ENCODE measurements at places on chromosomes 3 and 15.
A peak's percentile ranks its signal among the peaks of the same experiment; 100 is the strongest.

DNA sequence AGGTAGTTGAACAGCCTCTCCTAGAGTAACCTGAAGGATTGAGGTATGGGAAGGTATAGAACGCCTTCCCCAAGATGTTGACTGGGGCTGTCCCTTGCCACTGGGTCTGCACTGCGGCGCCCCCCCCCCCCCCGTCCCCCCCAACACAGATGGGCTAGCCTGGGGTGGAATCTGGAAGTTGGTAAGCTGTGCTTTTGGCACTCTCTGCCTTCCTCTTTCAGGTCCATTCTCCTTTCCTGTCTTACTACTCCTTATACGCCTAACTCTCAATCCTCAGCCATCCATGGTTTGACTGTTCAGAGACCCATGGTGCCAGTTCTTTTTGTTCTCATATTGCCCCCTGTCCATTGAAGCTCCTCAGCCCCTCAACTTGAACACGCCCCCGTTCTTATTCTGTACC, 42.8 kb downstream of the MAP2K1 start:
- DNase-seq = no peak

- no peak for DNase-seq
Measured at GRCh38 chr15:65382921-65383320, 5.1 kb upstream of the IGDCC3 start.

DNA sequence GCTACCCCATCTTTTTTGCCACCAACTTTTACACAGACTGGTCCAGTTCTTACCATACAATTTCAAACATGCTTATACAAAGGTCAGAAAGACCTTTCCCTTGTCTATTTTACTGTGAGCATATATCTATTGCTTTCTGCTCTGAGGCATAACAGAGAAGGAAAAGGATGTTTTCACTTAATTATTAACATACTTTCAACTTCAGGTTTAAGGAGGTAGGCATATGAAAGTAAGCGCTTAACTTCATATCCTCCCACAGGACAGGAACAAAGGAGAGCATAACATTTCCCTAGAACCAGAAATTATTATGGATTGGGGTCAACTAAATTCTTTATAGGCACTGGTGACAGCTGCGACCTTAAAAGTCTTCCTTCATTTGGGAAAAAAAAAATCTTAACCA, 1.1 kb downstream of the MYEF2 start:
- no peak for DNase-seq

- peak; percentile 45 for DNase-seq
Measured at GRCh38 chr15:64246364-64247189, 83.8 kb upstream of the PPIB start.

DNA sequence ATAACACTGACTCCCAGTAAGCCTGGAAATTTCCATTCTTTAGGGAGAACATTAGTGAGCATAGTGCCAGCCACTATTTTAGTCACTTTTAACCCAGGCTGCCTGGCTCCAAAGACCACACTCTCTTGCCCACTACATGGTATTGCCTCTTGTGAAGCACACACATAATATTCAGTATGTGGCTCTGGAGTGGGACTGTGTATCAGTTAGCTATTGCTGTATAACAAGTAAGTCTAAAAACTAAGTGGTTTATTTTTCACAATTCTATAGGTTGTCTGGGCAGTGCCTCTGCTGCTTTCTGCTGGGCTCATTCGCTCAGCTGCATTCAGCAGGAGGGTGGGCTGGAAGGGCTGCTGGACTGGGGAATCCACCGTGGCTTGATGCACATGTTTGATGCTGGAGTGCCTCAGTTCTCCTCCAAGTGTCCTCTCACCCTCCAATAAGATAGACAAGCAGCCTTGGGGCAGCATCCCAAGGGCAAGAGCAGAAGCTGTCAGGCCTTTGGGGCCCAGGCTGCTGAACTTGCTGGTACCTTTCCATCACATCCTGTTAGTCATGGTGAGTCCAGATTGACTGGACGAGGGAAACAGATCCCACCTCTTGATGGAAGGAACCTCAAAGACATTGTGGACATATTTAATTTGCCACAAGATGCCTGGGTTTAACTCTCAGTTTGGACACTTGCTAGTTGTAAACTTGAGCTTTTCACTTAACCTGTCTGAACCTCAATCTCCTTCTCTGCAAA, 66.6 kb upstream of the TLE3 start:
- no peak for DNase-seq

- DNase-seq = no peak
Measured at GRCh38 chr3:15171096-15171495, 35.0 kb upstream of the CAPN7 start.

- DNase-seq = no peak
Measured at GRCh38 chr15:58287891-58288290, 143.9 kb upstream of the LIPC start.

DNA sequence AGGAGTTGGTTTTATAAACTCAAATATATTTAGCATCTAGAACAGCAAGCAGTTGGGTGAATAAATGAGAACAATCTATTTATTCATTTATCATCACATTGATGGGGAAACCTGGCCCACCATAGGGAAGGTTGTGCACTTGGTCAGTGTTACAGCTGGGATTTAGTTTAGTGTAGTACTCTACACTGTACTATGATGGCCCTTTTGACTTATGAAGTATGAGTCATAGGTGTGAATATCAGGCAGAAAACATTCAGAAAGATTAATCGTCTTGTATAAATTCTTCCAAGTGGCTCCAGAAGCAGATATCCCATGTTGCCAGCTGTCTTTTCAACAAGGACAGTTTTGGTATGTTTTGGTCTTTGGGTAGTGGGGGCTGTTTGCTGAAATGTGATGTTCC, 38.0 kb downstream of the BBS4 start:
- no peak for DNase-seq

DNA sequence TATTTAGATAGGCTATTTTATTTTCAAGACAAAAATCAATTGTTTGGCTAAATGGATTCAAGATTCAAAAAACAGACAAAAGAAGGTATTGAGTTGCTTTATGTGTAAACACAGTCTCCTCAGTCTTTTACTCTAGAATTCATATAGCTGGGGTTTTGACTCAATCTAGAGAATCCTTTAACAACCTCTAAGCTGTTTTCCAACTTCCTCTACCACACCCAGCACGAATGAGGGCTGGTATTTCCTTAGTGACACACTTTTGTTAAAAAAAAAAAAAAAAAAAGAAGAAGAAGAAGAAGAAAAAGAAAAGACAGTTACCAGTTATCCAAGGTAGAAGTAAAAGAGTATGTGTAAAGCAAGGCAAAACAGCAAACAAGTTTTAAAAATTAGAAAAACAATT, 732.8 kb upstream of the GOLIM4 start:
- no peak for DNase-seq

DNA sequence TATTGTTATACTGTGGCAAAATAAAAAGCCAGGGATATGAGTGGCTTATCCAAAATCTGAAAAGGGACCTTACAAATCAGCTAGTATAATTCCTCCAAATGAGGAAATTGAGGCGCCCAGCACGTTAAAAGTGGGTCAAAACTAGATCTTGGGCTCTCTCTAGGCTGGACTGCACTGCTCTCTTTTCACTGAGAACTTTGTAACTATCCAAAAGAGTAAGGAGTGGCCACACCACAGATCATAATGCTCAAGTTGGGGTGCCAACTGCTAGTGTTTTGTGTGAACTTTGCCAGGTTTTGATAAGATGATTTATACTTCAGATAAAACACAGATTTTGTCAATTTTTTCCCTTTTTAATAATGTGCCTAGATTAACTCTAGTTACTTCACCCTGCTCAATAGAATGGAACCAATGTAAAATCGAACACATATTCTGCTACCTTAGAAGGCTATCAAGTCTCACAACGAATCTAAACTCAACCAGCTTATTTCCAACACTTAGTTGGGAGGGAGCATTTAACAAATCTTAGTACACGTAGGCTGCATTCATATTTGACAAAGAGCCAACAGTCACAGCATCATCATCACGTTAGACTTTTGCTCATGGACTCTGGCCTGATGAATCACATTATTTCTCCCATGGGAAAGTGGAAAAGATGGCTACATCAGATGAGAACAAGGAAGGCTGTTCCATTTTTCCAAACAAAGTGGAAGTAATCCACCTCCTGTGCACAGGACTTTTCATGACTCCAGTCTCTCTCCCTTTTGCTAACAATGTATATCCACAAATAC, 64.4 kb downstream of the ABI3BP start:
- peak; percentile 67 for DNase-seq

DNA sequence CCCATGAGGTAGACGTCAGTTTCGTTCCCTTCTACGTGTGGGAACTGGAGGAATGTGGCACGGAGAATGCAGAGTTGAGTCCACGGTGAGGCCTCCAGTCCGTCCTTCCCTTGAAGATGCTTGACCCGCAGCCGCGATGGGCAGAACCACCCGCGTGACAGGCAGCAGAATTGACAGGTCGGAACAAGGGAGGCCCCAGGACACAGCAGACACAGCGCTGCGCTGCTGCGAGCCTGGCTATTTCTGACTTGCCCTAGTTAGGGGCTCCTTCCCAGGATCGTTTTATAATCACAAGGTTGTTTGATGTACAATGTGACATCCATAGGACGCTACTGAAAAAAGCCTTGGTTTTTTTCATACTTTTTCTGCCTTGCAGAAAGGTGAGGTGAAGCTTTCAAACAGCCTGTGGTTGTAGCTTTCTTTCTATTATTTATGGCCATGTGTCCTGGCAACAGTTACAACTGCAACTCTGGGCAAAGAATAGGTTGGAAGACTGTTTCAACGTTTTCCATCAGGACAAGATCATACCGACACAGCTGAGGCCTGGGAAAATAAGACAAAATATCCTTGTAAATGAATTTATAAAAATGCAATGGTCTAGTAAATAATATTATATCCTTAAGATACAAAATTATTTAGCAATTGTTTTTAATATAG, 9.6 kb upstream of the TMEM41A start:
- no peak for DNase-seq

DNA sequence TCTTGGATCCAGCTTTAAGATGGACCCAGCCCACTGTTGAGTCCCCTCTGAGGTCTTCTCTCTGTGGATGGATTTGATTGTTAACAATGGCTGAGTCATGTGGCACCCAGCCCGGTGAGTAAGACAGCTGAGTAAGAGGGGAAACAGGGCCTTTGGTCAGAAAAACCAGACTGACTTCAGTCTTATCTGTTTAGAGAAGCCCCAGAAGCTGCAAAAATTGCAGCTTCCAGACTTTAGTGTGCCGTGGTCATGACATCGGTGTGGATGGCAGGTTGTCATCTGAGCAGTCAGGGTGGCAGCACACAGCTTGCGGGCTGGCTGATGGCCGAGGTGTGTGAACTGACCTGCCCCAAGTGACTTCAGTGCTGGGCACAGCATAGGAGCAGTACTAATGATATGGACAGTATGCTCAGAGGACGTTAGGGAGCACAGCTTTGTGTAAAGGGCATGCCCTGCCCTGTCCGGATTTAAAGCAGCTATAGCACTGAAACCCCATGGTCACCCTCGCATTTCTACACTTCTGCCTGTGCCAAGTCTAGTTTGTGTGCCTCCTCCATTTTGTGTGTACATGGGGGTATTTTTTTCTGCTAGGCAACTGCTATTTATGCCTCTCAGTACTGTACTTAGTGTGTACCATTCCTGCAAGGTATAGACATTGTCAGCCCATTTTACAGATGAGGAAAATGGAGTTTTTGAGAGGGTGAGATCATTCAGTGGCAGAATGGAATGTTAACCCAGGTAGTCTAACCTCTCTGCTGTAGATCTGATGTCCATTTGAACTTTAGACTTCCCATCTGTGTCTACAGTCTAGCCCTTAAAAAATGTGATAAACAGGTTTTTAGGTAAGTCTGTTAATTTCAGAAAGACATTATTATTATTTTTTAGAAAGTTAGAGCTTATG, 44.4 kb downstream of the FLNB start:
- peak; percentile 87 for DNase-seq

DNA sequence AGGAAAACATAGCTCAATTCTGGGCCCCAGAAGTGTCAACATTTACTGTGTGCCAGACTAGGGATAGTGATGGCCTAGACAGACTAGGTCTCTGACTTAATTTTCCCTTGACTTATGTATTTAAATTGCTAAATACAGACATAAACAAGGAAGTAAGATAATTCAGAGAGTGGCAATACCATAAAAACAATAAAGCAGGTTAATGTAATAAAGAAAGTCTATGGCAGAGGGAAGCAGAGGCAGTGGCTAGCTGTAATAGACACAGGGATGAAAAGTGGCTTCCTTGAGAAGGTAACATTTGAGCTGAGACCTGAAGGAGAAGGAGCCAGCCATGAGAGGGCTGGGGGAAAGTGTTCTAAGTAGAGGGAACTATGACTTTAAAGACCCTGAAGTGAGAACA, 95.7 kb downstream of the TNIK start:
- no peak for DNase-seq

DNA sequence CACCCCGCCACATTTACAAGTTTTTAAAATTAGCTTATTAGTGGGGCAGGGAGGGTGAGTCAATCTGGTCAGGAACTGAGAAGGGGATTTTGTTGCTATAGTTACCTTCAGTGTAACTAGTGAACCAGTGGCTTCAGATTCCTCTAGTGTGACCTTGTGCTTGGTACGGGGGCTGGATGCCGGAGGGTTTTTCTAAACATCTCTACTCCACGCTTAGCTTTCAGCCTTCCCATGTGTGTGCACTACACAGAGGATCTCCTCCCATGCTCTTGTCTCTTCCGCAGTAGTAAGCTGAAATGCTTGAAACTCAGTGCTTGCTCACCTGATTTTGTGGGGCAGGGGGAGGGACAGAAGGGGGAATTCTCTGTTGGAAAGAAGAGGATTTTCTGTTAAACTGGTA, 67.9 kb upstream of the AKAP13 start:
- peak; percentile 40 for DNase-seq

- no peak for DNase-seq
Measured at GRCh38 chr3:158713094-158713499, 19.2 kb downstream of the RARRES1 start.

DNA sequence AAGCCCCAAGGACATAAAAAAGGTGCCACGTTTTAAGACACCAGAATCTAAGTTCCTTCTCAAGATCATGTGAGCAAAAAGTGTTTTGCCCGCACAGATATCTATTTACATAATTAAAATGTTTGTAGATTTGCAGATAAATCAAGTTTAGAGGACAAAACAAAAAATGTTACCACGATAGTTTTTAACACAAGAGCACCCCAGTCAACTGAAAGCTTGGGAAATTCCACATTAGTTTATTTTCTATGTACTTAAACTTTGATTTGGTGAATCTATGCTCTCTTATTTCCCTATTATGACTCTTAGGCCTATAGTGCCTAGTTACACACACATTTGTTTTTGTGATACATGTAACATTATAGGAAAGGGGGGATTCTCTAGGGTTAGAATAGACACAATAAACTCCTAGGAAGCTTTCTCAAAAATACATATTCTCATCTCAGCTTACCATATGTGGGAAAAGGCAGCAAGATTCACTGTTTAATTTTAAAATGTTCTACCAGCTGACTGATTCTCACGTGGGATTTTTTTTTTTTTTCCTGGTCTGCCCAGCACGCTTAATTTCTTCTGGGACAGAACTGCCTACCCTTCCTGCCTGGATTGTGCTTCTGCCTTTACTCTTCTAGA, 8.4 kb upstream of the LEKR1 start:
- no peak for DNase-seq

- DNase-seq = no peak
Measured at GRCh38 chr3:79233431-79234060, 534.3 kb downstream of the ROBO1 start.

DNA sequence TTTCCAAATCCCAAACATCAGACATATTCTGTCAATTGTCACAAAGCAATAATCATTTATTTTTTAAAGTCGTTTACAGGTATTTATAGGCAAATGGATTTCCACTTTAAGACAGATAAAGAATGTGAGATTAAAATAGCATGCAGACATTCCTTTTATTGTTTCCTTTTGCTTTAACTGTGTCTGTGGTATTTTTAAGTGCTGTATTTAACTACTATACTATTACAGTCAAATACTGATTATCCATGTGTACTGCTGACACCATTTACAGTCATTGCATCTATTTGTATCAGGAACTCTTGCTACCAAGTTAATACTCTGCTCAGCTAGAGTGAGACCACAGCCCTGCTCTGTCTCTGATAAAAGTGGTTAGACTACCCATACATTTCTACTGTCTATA, 12.8 kb upstream of the CEP152 start:
- DNase-seq = no peak
